ENCODE measurements at places on chromosomes 5 and 9. TPM values are rescaled to one million over a fixed set of nuclear protein-coding genes. Genes with fewer than 3 reads are reported as not detected.

GRCh38 chr5:126640866-126641265 is 40.1 kb downstream of the PHAX start:
- DNase-seq: no peak
- H3K36me3 ChIP-seq: no peaks in the 10 kb centered on the region
- H3K27ac ChIP-seq: no peak overlapping the region
- H3K4me3 ChIP-seq: no peak overlapping the region
- no peaks in the 10 kb centered on the region for H3K27me3 ChIP-seq

- DNase-seq: no peak
- H3K27me3 ChIP-seq: no peaks in the 10 kb centered on the region
- no peak overlapping the region for H3K27ac ChIP-seq
- no peaks in the 10 kb centered on the region for H3K36me3 ChIP-seq
- H3K4me3 ChIP-seq: no peak overlapping the region
Observed at GRCh38 chr5:154406231-154406630, 39.6 kb upstream of the SAP30L start.

GRCh38 chr5:78345485-78345884 is 14.9 kb upstream of the SCAMP1 start:
- H3K27me3 ChIP-seq: no peaks in the 10 kb centered on the region
- no peak overlapping the region for H3K27ac ChIP-seq
- H3K4me1 ChIP-seq: no peaks in the 10 kb centered on the region
- no peaks in the 10 kb centered on the region for H3K36me3 ChIP-seq
- no peak for DNase-seq

- no peaks in the 10 kb centered on the region for H3K36me3 ChIP-seq
- H3K4me1 ChIP-seq: no peaks in the 10 kb centered on the region
- H3K27ac ChIP-seq: no peak overlapping the region
- no peaks in the 10 kb centered on the region for H3K27me3 ChIP-seq
- DNase-seq: no peak
- H3K4me3 ChIP-seq: no peak overlapping the region
Observed at GRCh38 chr5:116699332-116699731, 124.7 kb upstream of the SEMA6A start.

- no peak overlapping the region for H3K27ac ChIP-seq
- H3K27me3 ChIP-seq: no peaks in the 10 kb centered on the region
- H3K36me3 ChIP-seq: no peaks in the 10 kb centered on the region
- no peak for DNase-seq
Observed at GRCh38 chr5:125660231-125660895, 762.8 kb upstream of the GRAMD2B start.

- no peaks in the 10 kb centered on the region for H3K4me1 ChIP-seq
- DNase-seq: no peak
- no peak overlapping the region for H3K27ac ChIP-seq
- no peaks in the 10 kb centered on the region for H3K27me3 ChIP-seq
- no peaks in the 10 kb centered on the region for H3K36me3 ChIP-seq
Observed at GRCh38 chr9:16289639-16290038, 580.8 kb downstream of the BNC2 start.

GRCh38 chr9:83392228-83392627 is 146.0 kb downstream of the FRMD3 start:
- no peak for DNase-seq
- no peaks in the 10 kb centered on the region for H3K4me1 ChIP-seq
- H3K27me3 ChIP-seq: no peaks in the 10 kb centered on the region
- H3K36me3 ChIP-seq: no peaks in the 10 kb centered on the region
- no peak overlapping the region for H3K4me3 ChIP-seq

DNA sequence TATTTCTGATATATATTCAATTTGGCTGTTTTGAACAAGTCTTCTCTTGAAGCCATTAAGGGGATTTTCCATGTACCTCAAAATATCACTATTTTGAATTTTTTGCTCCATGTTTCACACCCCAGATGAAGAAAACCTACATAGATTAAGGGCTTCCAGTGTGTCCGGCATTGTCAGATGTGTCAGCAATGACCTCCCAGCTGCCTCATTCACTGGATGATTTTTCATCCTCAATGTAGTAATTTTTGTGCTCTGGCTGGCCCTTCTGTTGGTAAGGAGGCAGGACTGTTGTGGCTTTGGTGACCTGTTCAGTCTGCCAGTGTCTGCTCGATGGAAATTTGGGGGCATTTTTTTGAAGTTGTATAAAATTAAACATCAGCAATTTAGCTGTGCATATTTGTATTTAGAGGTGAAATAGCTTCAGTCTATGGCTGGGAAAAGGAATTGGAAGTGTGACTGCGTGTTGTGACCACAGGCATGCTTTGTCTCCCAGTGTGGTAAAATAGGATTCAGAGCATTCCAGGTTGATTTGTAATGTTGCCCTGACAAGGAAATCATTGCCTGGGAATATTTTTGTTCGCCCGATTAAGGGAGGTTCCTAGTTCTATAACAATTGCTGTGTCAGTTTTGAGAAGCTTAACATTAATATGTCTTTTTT is 312.4 kb downstream of the ARHGEF28 start:
- DNase-seq: no peak
- H3K27me3 ChIP-seq: no peaks in the 10 kb centered on the region
- H3K36me3 ChIP-seq: no peaks in the 10 kb centered on the region
- H3K27ac ChIP-seq: peak overlapping the region; percentile 89

DNA sequence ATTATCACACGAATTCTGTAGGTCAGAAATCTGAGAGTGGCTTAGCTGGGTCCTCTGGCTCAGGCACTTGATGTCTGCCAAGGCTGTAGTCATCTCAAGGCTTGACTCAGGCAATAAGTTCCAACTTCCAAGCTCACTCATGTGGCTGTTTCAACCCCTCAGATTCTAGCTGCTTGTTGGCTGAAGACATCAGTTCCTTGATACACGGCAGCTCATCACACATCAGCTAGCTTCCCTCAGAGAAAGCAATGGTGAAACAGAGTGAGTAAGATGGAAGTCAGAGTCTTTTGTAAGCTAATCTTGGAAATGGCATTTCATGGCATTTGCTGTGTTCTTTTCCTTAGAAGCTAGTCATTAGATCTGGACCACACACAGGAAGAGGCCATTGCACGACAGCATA is 204.2 kb upstream of the PTGER4 start:
- H3K27ac ChIP-seq: no peak overlapping the region
- no peaks in the 10 kb centered on the region for H3K4me1 ChIP-seq
- no peak for DNase-seq
- H3K36me3 ChIP-seq: no peaks in the 10 kb centered on the region
- H3K27me3 ChIP-seq: no peaks in the 10 kb centered on the region

DNA sequence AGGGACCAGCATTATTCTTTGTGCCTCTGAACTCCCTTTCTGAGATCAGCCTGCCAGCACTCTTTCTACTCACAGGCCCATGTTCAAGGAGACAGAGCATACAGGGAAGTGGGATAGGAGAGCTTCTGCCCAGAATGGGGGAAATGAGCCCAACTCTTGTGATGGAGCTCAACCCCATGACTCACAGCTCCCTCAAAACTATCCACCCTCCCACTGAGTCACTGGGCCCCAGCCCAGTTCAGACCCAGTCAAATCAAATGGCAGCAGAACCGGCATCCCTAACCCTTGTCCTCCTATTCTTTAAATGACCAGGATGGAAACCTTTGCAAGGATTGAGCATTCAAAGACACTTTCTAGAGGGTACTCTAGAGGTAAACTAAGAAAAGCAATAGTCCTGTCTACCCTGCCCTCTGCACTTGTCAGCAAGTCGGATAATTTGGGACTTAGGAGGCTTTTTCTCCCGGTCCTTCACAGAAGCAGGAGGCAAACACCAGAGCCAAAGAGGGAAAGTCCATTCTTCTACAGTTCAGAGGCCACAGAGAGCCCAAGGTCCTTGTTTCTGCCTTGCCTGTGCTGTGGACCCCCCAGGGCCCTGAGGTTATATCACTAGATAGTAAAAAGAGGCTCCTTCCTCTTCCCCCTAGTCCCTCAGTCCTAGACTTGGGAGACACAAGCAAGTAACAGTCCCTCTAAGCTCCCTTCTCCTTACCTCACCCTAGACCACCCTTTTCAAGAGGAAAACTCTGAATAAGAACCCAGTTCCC is 3.2 kb downstream of the ATOSB start:
- no peak for DNase-seq
- H3K27ac ChIP-seq: peak overlapping the region; percentile 85
- no peaks in the 10 kb centered on the region for H3K36me3 ChIP-seq
- peak overlapping the region; percentile 76 for H3K4me3 ChIP-seq
- H3K4me1 ChIP-seq: no peaks in the 10 kb centered on the region

- no peaks in the 10 kb centered on the region for H3K36me3 ChIP-seq
- no peaks in the 10 kb centered on the region for H3K4me1 ChIP-seq
- H3K4me3 ChIP-seq: no peak overlapping the region
- H3K27me3 ChIP-seq: no peaks in the 10 kb centered on the region
- no peak for DNase-seq
- H3K27ac ChIP-seq: no peak overlapping the region
Observed at GRCh38 chr5:159657771-159658170, 258.5 kb upstream of the ADRA1B start.

The PAEP gene
- total RNA-seq: not detected

DNA sequence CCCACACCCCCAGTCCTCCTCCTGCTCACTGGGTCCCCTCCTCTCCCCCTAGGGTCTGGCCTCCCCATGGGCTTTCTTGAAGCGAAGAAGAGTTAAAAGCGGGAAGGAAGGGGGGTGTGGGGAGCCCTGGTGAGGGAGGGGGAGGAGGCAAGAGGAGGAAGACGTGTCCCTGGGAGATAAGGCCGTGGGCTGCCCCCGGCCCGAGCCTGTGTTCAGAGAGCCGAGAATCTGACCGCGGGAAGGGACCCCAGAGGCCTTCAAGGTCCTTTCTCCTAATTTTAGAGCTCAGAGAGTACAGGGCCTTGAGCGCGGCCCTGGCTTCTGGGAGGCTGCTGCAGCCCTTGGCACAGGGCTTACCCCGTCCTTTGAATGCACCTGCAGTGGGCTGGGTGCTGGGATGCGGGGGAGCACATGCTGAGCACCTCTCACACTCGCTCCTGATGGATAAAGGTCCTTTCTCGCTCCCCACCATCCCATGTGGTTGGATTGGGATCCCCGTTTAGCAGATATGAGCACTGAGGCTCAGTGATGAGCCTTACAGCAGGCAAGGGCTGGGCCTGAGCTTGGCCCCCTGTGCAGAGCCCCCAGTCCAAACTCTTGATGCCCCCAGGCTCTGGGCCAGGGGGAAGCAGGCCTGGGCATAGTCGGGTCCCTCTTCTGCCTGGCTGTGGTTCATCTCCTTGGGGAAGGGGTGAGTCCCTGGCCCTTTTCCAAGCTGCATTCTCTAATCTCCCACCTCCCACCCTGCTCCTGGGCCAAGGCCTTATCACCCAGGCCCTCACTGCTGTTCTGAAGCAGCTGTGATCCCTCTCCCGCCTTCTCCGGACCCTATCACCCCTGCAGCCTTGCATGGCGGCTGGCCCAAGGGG is 5.9 kb downstream of the GFI1B start:
- no peak overlapping the region for H3K27ac ChIP-seq
- H3K27me3 ChIP-seq: peaks cover 49% of the 10 kb centered on the region
- DNase-seq: no peak
- no peaks in the 10 kb centered on the region for H3K36me3 ChIP-seq
- H3K4me1 ChIP-seq: no peaks in the 10 kb centered on the region

DNA sequence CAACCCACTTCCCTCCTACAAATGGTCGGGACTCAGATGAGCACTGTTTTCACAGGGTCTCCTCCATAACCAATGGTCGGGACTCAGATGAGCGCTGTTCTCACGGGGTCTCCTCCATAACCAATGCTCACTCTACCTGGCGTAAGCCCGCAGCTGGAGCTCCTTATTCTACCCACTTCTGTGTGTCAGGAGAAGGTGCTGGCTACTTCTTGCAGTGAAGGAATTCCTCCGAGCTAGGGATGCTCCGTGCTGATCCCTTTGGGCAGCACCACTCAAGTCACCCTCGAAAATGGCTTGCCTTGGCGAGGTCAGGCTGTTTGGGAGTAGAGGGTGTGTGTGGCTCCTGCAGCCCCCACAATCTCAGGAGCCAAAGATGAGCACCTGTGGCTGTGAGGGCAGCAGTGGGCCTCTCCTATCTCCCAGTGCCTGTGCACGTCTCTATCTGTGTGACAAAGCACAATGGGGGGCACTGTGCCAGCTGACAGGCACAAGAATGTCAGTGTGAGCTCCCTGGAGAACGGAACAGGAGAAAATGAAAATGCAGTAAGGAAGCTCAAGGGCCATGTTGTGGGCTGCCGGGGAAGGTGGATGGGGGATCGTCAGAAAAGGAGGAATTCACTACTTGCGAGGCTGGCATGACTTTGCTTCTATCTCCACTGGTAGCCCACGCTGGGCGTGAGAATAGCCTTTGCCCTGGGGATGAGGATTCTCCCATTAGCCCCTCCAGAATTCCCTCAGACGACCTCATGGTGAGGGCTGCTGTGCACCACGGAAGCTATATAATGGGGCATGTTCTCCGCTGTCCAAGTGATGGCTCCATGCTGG is 3.9 kb upstream of the BTNL9 start:
- no peaks in the 10 kb centered on the region for H3K36me3 ChIP-seq
- no peak overlapping the region for H3K27ac ChIP-seq
- no peak for DNase-seq
- H3K27me3 ChIP-seq: peaks cover 19% of the 10 kb centered on the region
- H3K4me1 ChIP-seq: no peaks in the 10 kb centered on the region
- no peak overlapping the region for H3K4me3 ChIP-seq

DNA sequence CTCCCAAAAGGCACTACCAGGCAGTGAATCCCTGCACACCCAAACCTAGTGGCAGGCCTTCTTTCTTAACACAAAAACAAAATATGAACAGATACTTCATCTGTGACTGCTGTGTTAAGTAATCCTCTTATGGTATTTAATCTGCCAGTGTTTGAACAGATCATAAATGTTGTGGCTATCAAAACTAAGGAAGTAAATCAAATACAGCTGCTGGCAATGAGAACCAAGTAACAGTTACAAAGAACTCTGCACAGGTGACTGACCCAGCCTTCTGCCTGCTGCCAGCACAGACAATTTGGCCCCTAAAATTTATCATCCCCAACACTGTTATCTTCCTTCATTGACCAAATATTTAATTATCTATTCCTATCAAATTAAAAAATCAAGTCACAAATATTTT is 78.0 kb downstream of the GNAQ start:
- no peaks in the 10 kb centered on the region for H3K27me3 ChIP-seq
- DNase-seq: no peak
- H3K27ac ChIP-seq: peak overlapping the region; percentile 68
- H3K4me3 ChIP-seq: no peak overlapping the region
- H3K4me1 ChIP-seq: peaks cover 4% of the 10 kb centered on the region

The ABL1 gene
- 67.4 TPM for total RNA-seq

The PFN3 gene
- total RNA-seq: not detected

DNA sequence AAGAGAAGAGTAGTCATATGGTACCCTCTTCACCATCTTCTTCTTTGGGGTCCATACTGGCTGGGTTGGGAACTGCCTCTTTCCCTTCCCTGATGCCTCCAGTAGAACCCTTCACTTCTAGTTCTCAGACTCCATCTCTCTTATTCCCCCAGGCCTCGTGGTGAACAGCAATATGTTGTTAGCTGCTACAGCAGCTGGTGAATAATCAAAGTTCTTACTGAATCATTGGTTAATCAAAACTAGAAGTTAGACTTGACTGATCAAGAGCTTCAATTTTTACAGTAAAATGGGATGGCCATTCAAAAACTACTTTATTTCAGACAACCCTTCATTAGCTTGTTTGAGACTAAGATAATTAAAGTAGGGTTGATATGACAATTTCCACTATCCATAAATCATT is 190.9 kb upstream of the GNA14 start:
- H3K36me3 ChIP-seq: no peaks in the 10 kb centered on the region
- H3K4me3 ChIP-seq: no peak overlapping the region
- no peaks in the 10 kb centered on the region for H3K27me3 ChIP-seq
- no peaks in the 10 kb centered on the region for H3K4me1 ChIP-seq
- DNase-seq: no peak
- H3K27ac ChIP-seq: peak overlapping the region; percentile 20

The HSPB3 gene
- not detected for total RNA-seq

All from breast epithelium (tissue), 4 donors.